ENCODE measurements at places on chromosomes 13 and 19.

GRCh38 chr19:49347835-49348234 is 12.6 kb downstream of the CD37 start:
- DNase-seq: no peak

DNA sequence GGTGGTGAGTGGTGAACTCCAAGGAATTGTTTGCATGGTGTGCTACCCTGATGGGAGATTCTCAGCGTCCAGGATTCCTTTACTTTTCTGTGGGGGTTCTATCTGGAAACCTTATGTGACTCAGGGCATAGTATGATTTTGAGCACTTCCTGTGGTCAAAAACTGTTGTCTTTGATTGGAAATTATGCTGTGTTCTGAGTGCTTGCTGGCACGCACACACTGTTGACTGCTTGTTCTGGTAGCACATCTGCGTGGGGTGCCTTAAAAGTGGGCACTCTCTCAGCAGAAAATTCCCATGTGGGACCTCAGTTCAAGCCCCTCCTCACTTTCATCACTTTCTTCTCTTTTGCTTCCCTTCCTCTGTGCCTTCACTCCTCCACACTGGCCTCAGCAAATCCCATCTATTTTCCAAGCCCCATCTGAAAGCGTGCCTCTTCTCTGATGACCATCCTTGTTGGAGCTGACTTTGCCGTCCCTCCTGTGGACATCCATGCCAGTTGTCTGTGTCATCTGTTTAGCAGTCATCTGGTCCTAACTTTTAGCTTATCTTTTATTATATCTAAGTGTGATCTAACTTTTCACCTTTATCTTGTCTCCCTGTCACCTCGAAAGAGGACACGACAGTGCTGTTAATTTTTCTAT is 56.4 kb upstream of the NPAS1 start:
- no peak for DNase-seq

DNA sequence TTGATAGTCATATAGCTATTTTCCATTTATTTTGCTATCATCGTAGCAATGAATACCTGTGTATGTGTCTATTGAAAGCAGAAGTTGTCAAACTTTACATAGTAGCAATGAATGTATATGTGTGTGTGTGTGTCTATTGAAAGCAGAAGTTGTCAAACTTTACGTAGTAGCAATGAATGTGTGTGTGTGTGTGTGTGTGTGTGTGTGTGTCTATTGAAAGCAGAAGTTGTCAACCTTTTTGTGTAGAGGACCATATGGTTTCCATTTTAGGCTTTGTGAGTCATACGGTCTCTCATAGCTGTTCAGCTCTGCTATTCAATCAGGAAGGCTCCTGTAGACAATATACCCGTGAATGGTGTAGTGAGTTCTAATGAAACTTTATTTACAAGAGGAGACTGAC is 20.8 kb downstream of the NLRP4 start:
- DNase-seq: no peak

DNA sequence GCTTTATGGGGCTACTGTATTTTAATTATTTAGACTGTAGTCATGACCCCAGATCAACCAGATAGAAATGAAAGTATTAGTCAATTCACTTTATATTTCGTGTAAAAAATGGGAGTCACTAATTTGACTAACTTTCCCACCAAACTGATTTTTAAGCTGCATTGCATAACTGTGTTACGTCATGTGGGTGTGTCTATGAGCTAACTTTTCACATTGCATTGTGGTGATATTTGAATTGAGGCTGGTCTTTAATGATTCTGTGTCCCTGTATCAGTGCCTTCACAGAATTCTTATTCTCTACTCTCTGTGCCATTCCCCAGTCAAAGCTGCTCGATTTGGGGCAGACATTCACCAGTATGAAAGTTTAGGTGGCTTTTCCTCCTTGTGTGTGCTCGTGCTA is 172.7 kb upstream of the MAB21L1 start:
- DNase-seq: no peak

- DNase-seq: no peak
These were observed 941 bp downstream of the MYPOP start for GRCh38 chr19:45901432-45901911.
